ENCODE measurements at places on chromosomes 5 and 9. TPM values are rescaled to one million over a fixed set of nuclear protein-coding genes. Genes with fewer than 3 reads are reported as not detected.
A peak's percentile ranks its signal among the peaks of the same experiment; 100 is the strongest.

Gene CNTNAP3
- total RNA-seq: 5.5 TPM

Gene ECSCR
- 0.12 TPM for total RNA-seq

Gene TMEM252
- not detected for total RNA-seq

Gene ANKRD33B
- 2.3 TPM for total RNA-seq

Gene GRIN3A
- not detected for total RNA-seq

Gene STING1
- total RNA-seq: 17.0 TPM

Gene LCN15
- not detected for total RNA-seq

Gene SH3TC2
- 2.3 TPM for total RNA-seq

Gene PROB1
- 2.7 TPM for total RNA-seq

Gene EIF4E1B
- not detected for total RNA-seq

Gene PTPN3
- 53.0 TPM for total RNA-seq

Gene GFI1B
- total RNA-seq: not detected

Gene BAAT
- total RNA-seq: not detected

Gene PLCXD3
- 0.46 TPM for total RNA-seq

Gene CD72
- total RNA-seq: 0.51 TPM

Gene FGD3
- total RNA-seq: 0.58 TPM

Gene OR2V1
- not detected for total RNA-seq

Gene STPG3
- total RNA-seq: not detected

Gene FAM114A2
- total RNA-seq: 5.5 TPM

Gene UGT3A2
- not detected for total RNA-seq

DNA sequence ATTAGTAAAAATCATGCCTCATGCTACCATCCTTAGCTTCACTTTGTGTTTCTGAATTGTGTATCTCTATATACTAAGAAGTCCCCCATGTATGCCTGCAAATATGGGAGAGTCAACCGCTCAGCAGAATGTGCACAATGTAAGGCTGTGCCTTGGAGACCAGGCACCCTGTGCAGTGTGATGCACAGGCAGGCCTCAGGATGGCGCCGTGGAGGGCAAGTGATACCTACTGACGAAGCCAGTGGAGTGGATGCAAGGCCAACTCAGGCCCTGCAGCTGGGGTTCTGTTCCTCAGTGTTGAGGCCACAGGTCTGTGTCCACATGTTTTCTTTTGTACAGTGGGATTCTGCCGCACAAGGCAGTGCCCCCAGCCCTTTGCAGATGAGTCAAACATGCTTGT, 28.4 kb downstream of the SYK start:
- DNase-seq: no peak

- DNase-seq: no peak
Observed at GRCh38 chr5:1400211-1400855, 44.9 kb downstream of the SLC6A3 start.

GRCh38 chr5:94223235-94223634, 395.2 kb downstream of the KIAA0825 start:
- no peak for DNase-seq

- DNase-seq: no peak
Observed at GRCh38 chr9:3850098-3850497, 324.3 kb upstream of the RFX3 start.

GRCh38 chr9:83285445-83286225, 222.7 kb upstream of the RASEF start:
- no peak for DNase-seq

GRCh38 chr9:1311462-1312042, 261.4 kb downstream of the DMRT2 start:
- DNase-seq: no peak

GRCh38 chr9:104944356-104944755, 16.4 kb upstream of the ABCA1 start:
- DNase-seq: no peak

GRCh38 chr5:92544596-92544995, 1036.4 kb downstream of the NR2F1-AS1 start:
- no peak for DNase-seq

GRCh38 chr9:127676638-127677037, 30.1 kb upstream of the CFAP157 start:
- DNase-seq: no peak

GRCh38 chr9:38671372-38671731, 48.6 kb downstream of the FAM240B start:
- DNase-seq: no peak

DNA sequence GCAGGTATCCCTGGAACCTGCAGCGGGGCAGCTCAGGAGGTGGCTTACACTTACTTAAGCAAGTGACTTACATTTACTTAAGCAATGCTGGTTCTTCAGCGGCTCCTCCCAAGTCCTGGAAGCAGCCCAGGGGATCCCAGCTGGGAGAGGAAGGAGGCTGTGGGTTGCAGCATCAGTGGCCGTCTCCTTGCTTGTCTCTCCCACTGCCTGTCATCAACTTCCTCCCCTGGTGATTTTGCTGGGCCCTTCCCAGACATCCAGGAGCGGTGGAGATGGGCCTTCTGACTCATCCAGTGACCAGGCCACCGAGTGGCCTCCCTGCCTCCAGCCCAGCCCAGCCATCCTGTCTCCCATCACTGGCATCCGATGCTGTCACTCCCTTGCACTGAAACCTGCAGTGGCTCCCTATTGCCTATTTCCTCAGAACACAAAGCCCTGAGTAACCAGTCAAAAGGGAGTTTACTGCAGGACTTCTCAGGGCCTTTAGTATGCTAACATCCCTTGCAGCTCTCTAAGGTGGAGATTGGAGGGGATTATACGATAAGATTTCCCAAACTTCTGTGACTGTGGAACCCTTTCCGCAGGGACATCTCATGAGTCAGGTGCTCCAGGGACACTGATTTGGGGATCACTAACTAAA, 155.9 kb upstream of the PHYKPL start:
- DNase-seq: no peak

DNA sequence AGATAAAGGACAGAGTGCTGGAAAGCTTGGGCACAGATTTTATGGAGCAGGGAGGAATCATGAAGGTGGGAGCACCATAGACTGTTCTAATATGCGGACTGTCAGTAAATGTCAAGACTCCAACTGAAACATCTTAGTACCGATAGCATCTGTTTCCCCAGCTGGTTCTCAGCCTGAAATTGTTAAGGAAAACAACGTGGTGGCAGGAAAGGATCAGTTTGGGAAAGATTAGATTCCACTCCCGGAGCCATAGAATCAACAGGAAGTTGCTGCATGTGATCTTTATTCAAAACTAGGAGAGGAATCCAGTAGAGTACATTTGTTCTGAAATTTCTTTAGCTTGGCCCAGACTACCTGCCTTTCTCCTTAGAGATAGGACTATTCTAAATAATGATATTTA, 559.1 kb downstream of the CSNK1G3 start:
- no peak for DNase-seq

- DNase-seq: no peak
Observed at GRCh38 chr9:116322521-116322920, 168.9 kb downstream of the PAPPA start.

DNA sequence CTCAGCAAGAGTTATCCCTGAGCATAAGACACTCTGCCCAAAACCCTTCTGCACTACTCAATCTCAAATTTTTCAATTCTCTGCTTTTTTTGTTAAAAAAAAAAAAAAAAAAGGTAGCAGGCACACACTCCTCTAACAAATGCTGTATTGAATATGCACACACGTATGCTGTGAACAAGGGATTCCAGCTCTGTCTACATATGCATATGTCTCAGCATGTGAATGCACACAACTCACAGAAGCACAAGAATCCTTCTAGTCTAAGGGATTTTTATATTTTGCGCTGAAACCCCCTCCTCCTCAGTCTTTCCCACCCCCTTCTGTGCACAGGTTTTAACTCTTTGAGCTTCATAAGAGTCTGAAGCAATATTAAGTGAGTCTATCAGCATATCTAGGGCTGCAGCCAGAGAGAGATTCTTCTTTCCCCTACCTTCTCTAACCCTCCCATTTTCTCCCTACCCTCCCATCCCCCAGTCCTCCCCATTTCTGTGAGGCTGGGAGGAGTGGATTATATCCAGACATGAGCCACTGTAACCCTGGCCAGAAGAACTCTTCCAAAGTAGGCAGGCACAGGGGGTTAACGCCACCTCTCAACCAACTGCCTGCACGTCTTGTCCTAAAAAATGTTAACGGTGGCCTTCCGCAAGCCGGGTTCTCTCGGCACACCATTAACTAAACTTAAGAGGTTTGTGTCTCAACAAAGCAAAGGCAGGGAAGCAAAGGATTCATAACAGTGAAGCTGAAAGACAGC, 1.0 kb downstream of the GABRB2 start:
- no peak for DNase-seq

GRCh38 chr5:172508471-172509404, 54.4 kb upstream of the SH3PXD2B start:
- DNase-seq: no peak

DNA sequence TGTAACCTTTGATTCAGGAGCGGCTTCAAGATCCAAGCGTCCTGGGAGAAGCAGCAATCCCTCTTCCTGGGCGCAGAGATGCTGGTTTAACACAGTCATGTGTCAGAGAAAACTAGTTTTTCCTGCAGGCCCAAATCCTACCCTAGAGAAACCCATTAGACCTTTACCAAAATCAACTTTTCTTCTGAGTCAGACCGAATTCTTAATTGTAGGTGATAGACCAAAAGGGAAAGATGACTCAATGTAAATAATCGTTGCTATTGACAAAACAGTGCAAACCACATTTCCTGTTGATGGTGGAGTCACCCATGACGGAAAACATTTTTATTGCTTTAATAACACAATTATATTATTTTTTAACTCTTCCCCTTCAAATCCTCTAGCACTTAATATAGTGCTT, 40.1 kb downstream of the SLC1A1 start:
- DNase-seq: no peak

GRCh38 chr5:131720714-131721113, 76.1 kb downstream of the FNIP1 start:
- DNase-seq: no peak

DNA sequence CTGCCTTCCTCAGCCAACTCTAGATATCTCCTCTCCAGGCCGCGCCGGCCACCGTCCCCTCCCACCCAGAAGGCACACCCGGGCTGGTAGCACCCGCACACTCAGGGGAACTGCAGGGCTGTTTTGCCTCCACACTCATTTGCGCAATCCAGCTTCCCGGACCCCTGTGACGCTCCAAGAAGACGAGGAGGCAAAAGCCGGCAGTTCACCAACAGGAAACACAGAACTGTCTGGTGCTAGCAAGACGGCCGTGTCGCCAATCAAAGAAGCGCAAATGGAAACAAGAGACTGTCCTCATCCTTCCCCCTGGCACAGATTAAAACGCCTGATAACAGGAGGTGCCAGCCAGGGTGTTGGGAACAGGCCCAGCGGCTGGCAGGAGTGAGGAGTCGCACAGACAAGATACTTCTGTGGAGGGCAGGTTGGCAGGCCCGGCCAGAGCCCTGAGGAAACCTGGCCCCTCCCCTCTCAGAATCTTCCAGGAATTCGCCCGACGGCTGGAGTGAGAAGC, 7.8 kb downstream of the AGPAT2 start:
- no peak for DNase-seq

DNA sequence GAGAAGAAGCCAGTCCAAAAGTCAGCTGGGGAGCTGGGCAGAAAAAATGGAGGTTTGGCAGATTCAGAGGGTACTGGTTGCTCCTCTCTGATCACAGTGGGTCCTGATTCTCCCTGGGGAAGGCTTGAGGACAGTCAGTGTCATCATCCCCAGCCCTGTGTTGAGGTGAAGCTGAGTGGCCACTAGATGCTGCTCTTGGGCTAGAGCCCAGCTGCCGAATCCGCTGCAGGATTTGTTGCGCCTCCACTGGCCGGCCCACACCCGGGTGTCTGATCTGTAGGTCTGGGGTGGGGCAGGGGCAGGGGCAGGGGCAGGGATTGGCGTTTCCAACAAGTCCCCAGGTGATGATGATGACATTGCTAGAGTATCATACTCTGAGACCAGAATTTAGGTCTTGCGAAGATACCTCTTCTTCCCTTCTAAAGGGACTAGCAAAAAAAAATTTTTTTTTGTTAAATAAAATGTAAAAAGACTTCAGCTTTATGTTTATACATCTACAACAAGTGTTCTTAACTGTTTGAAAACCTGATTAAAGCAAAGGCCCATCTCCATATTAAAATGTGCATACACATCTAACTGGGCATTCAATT, 106.8 kb downstream of the PDE6A start:
- DNase-seq: no peak

DNA sequence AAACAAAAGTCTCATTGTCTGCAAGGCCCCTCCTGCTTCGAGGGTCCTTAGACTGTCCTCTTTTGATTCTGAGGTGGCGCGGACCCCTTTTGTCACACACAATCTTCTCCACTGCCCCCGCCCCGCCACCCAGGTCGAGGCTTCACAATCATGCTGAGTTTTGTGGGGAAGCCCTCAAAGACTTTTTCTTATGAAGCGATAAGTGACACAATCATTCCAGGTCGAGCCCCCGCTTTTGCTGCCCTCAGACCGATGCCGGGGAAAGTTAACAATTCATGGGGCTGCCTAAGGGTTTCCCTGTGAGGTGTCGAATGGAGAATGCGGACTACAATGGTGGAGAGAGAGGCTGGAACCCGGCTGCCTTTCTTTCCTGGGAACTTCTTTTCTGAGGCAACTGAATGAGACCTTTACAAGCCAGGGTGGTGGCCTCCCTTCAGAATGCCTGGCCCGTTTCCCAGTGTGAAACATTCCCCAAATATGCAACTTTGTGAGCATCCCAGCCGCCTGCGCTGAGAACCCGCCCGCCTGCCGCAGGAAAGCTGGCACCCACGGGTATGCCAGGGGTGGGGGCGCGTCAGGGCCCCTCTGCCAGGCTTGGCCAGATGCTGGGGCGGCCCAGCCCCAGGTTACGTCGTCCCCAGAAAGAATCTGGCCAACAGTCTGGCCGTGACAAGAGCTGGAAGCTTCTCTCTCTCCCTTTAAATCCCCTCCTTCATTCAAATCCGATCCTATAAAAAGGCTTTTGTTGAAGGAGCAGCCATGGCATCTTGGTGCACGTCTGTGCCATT, 71.9 kb downstream of the MAP1B start:
- peak; percentile 35 for DNase-seq

DNA sequence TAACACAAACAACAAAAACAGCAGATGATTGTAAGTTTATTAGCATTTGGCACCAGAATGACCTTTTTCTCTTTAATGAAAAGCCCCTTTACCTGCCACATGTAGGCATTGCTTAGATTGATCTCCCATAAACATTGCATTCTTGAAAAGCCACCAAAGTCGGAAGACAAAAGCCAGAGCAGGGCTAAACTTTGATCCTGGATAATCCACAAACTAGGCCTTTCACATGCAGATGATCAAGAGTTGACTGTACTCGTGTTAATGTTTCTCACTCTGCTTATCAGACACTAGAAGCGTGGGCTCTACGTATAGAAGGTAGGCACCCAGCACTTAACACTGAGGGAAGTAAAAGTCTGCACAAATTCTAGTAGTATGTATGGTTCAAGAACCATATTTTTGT, 21.0 kb upstream of the PHF2 start:
- DNase-seq: no peak
